ENCODE measurements at places on chromosomes 12 and 14.

GRCh38 chr12:80821513-80822000, 104.8 kb downstream of the MYF5 start:
- DNase-seq = no peak

DNA sequence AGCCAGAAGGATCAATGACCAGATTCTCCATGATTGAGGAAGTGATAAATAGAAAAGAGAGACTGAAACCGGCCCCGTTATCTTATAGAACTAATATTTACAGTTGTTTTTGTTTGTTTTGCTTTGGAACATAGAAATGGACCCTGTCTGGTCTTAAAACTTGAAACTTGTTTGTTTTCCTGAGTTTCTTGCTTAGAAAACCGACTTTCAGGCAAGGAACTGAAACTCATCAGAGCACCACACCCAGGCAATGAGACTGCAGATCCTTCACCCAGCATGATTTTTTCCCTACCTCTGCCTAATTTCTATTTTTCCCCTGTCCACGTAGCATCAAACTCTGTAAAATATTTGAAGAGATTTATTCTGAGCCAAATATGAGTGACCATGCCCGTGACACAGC, 10.6 kb upstream of the CLEC12A start:
- no peak for DNase-seq

DNA sequence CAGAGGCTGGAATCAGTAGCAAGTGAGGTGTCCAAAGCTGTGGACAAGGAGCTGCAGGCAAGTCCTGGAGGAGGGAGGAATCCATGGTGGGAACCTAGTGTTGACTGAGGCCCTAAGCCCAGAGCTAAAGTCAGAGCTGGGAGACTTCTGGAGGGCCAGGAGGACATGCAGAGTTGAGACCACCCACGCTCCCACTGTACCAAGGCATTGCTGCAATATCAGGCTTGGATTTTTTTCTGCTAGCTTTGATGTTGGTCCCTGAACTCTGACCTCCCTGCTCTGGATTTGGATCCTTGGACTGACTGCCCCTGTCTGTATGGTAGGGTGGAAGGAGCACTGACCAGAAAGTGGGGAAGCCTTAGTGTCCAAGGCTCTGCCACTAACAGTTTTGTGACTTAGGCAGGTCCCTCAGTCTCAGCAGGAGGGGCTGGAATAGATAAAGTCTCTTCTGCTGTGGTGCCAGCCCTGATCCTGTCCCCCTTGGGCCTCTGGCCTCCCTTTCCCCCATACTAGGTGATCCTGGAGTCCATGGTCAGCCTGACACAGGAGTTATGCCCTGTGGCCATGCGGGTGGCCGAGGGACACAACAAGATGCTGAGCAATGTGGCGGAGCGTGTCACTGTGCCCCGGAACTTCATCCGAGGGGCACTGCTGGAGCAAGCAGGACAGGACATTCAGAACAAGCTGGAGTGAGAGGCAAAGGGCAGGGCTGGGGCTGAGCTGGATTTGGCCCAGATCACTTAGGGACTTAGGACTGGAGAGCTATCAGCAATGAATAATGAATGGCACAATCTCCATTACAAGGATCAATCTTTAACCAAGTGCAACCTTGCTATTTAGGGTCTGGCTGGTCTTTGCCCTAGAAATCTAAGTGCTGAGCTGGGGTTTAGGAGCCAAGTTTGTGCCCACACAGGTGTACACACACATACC, 9.4 kb downstream of the CARMIL3 start:
- DNase-seq = no peak

- DNase-seq = no peak
These were observed 343.7 kb downstream of the CACNA1C start for GRCh38 chr12:2396448-2396871.

GRCh38 chr14:64580467-64580866, 30.7 kb downstream of the PPP1R36 start:
- no peak for DNase-seq

GRCh38 chr12:14310866-14311265, 54.6 kb upstream of the ATF7IP start:
- no peak for DNase-seq

DNA sequence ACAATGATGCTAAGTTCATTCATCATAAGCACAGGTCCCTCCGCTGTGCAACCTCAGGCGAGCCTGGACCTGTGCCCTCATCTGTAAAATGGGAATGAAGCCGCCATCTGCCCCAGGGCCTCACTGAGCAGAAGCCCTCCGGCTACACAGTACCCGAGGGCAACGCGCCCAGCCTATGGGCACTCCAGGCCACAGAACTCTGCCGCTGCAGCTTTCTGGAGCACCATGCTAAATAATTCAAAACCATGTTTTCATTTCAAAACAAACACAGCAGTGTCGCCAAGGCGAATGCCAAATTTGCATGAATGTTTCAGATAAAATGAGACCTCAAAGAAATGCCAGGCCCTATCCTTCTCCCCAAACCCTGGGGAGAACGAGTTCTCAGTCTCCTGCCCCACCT, 4.0 kb downstream of the NCOR2 start:
- DNase-seq = no peak

- no peak for DNase-seq
These were observed 7.5 kb downstream of the LAG3 start for GRCh38 chr12:6779708-6780432.

- no peak for DNase-seq
These were observed 94.7 kb upstream of the SLC38A4 start for GRCh38 chr12:46920499-46920898.

GRCh38 chr12:76945867-76946266, 67.0 kb upstream of the CSRP2 start:
- peak; percentile 14 for DNase-seq

All from RKO (cell line).